ENCODE measurements at places on chromosomes 5 and 9. TPM values are rescaled to one million over a fixed set of nuclear protein-coding genes. Genes with fewer than 3 reads are reported as not detected.

PCDHA1 gene
- polyA plus RNA-seq, result not detected

PCDHGA7 gene
- not detected for polyA plus RNA-seq

TEK gene
- not detected for polyA plus RNA-seq

HCN1 gene
- polyA plus RNA-seq, result not detected

DNA sequence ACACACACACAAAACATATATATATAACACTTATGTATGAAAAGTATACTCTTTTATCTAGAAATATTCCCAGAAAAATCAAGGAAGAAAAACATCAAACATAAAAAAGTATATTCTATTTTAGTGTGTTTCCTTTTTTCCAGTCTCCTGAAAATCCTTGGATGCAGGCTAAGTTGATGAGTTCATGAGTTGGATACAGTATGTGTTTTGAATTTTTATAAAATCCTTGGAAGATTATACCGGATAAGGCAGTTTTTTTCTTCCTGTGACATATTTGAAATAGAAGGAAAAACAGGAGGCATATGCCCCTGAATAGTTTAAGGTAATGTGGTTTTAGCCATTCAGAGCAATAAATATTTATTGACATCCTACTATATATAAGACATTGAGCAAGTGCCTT is 203.6 kb downstream of the SNX18 start:
- DNase-seq, result no peak
- no peaks in the 10 kb centered on the region for H3K4me1 ChIP-seq
- peaks cover 7% of the 10 kb centered on the region for H3K36me3 ChIP-seq
- no peak overlapping the region for H3K27ac ChIP-seq
- H3K27me3 ChIP-seq, result peaks cover 1% of the 10 kb centered on the region
- H3K4me3 ChIP-seq, result no peak overlapping the region

- no peak overlapping the region for H3K4me3 ChIP-seq
- peaks cover 22% of the 10 kb centered on the region for H3K4me1 ChIP-seq
- DNase-seq, result no peak
- H3K27ac ChIP-seq, result no peak overlapping the region
- peaks cover 5% of the 10 kb centered on the region for H3K36me3 ChIP-seq
These were observed 101.7 kb downstream of the ARRDC3 start for GRCh38 chr5:91281401-91281800.

GRCh38 chr5:29697785-29698414 is 1495.6 kb upstream of the CDH6 start:
- H3K27ac ChIP-seq, result no peak overlapping the region
- DNase-seq, result no peak
- H3K36me3 ChIP-seq, result no peaks in the 10 kb centered on the region
- no peak overlapping the region for H3K4me3 ChIP-seq
- H3K4me1 ChIP-seq, result no peaks in the 10 kb centered on the region

DNA sequence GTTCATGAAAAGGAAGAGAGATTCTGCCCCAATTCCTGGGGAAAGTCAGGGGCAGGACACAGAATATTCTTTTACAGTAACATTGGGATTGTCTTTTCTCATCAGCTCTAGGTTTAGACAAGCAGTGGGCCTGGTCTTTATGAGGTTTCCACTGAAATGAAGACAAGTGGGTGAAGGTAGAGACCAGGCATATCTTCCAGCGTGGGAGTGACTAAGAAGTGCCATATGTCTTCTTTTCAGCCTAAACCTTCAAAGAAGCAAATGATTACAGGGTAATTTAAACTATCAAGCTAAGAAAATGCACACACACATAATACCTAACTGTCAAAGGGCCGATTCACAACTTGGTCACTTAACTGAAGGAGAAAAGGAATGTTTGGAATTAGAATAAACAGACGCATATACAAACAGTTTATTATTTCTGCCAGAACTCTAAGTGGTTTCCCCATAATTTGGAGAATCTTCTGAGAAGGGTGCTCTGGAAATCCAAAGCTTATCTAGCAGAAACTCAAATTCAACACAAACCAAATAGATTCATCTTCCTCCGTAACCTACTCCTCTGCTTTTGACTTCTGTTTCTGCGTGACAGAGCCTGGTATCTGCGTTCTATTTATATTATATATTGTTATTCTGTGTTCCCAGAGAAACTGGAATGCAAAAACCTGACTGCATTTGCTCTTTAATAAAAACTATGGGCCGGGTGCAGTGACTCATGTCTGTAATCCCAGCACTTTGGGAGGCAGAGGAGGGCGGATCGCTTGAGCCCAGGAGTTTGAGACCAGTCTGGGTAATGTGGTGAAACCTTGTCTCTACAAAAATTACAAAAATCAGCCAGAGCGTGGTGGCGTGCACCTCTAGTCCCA is 22.0 kb upstream of the TEK start:
- no peaks in the 10 kb centered on the region for H3K4me1 ChIP-seq
- DNase-seq, result no peak
- H3K36me3 ChIP-seq, result no peaks in the 10 kb centered on the region
- H3K27ac ChIP-seq, result no peak overlapping the region
- H3K27me3 ChIP-seq, result no peaks in the 10 kb centered on the region

- H3K27ac ChIP-seq, result no peak overlapping the region
- DNase-seq, result no peak
- H3K4me1 ChIP-seq, result no peaks in the 10 kb centered on the region
These were observed 51.7 kb upstream of the SEMA6A start for GRCh38 chr5:116626272-116626723.

DNA sequence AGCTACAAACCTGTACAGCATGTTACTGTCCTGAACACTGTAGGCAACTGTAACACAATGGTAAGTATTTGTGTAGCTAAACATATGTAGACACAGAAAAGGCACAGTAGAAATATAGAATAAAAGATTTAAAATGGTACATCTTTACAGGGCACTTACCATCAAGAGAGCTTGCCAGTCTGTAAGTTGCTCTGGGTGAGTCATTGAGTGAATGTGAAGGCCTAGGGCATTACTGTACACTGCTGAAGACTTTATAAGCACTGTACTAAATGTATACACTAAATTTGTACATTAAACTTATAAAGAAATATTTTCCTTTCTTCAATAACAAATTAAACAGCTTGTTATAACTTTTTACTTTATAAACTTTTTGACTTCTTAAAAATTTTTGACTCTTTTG is 20.5 kb downstream of the ADRB2 start:
- H3K27ac ChIP-seq, result peak overlapping the region; percentile 97
- peaks cover 4% of the 10 kb centered on the region for H3K27me3 ChIP-seq
- H3K36me3 ChIP-seq, result peaks cover 29% of the 10 kb centered on the region
- peaks cover 96% of the 10 kb centered on the region for H3K4me1 ChIP-seq

DNA sequence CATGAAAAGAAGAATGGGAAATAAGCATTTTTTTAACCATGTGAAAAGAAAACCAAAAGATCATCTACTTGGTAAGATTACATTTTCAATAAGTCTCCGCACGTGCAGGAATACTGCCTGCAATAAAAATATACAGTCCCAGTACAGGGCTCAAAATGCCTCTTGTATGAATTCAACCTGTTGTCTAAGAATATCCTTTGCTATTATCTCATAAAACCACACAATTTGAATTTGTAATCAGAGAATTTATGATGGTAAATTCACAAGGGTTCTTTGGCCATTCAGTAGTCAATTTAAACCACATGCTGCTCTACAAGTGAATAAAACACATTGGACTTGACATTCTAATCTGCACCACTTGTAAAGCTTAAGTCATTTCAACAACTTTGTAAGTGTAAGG is 46.6 kb downstream of the ST8SIA4 start:
- H3K4me3 ChIP-seq, result no peak overlapping the region
- DNase-seq, result no peak
- H3K4me1 ChIP-seq, result peaks cover 51% of the 10 kb centered on the region
- H3K27me3 ChIP-seq, result no peaks in the 10 kb centered on the region

GRCh38 chr5:112643339-112643971 is 94.2 kb upstream of the APC start:
- H3K4me1 ChIP-seq, result no peaks in the 10 kb centered on the region
- H3K36me3 ChIP-seq, result no peaks in the 10 kb centered on the region
- no peak overlapping the region for H3K27ac ChIP-seq
- DNase-seq, result no peak
- H3K27me3 ChIP-seq, result no peaks in the 10 kb centered on the region
- H3K4me3 ChIP-seq, result no peak overlapping the region

DNA sequence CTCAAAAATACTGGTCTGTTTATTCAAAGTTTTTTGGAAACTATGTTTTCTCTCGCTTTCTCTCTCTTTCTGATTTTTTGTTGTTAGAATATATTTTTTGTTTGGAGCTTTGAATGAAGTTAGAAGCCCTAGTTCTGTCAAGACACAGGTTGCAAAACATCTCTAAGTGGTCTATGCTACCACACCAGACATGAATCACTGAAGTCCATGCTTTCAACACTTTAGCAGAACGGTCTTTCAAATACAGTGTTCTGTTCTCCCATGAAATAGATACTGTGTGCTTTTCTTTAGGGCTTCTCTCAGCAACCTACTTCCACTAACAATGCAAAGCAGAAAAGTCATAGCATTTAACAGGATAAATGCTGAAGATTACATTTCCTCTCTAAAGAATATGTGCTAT is 392.5 kb downstream of the TMEM167A start:
- no peak overlapping the region for H3K27ac ChIP-seq
- H3K36me3 ChIP-seq, result no peaks in the 10 kb centered on the region
- no peaks in the 10 kb centered on the region for H3K27me3 ChIP-seq
- no peak overlapping the region for H3K4me3 ChIP-seq

DNA sequence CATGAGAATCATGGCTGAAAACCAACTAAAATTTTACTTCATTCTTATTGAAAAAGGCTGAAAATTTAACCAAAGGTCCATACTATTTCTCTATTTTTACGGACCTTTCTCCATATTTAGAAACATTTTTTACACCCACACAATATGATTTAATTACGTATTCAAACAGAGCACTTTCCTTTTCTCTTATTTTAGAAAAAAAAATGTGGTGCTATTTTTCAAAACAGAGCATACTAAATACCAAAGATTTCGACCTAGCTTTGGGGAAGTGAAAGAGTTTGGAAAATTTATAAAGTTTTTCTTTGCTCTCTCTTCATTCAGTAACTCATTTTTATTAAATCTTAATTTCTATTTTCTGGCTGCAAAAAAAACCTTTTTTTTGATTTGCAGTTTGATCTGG is 38.1 kb downstream of the RNF145 start:
- no peak overlapping the region for H3K27ac ChIP-seq
- no peak overlapping the region for H3K4me3 ChIP-seq
- H3K36me3 ChIP-seq, result peaks cover 19% of the 10 kb centered on the region
- H3K4me1 ChIP-seq, result peaks cover 26% of the 10 kb centered on the region
- DNase-seq, result no peak
- H3K27me3 ChIP-seq, result no peaks in the 10 kb centered on the region

DNA sequence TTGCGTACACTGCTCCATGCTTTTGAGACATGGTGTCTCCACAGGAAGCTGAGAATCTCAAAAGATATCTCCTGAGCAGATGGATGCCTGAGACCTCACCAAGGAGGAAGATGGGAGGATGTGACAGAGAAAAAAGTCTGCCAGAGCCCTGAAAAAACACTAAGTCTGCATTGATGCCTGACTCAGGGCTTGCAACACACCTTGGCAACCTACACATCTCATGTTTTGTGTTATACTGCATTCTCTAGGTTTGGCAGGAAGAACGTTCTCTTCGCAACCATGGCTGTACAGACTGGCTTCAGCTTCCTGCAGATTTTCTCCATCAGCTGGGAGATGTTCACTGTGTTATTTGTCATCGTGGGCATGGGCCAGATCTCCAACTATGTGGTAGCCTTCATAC is 19.2 kb downstream of the SLC22A4 start:
- H3K4me3 ChIP-seq, result no peak overlapping the region
- no peak for DNase-seq
- H3K36me3 ChIP-seq, result no peaks in the 10 kb centered on the region
- H3K4me1 ChIP-seq, result no peaks in the 10 kb centered on the region
- no peak overlapping the region for H3K27ac ChIP-seq
- H3K27me3 ChIP-seq, result peaks cover 2% of the 10 kb centered on the region

DNA sequence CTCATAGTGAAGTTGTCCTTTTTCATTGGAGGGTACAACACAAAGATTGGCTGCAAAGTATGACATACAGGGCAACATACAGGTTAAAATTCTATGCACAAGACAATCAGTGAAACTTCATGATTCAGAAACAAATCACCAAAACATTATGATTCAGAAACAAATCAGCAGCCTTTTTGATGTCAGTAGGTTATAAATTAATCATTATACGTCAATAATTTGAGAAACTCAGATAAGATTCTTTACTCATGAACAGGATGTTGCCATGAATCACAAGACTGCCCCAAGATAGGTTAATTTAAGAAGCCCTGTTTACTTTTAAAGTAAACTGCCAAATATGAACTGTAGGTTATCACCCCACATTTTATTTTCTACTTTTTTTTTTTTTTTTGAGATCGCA is 62.2 kb upstream of the IL33 start:
- H3K27ac ChIP-seq, result no peak overlapping the region
- H3K36me3 ChIP-seq, result no peaks in the 10 kb centered on the region
- peaks cover 2% of the 10 kb centered on the region for H3K27me3 ChIP-seq
- H3K4me3 ChIP-seq, result no peak overlapping the region
- no peaks in the 10 kb centered on the region for H3K4me1 ChIP-seq

DNA sequence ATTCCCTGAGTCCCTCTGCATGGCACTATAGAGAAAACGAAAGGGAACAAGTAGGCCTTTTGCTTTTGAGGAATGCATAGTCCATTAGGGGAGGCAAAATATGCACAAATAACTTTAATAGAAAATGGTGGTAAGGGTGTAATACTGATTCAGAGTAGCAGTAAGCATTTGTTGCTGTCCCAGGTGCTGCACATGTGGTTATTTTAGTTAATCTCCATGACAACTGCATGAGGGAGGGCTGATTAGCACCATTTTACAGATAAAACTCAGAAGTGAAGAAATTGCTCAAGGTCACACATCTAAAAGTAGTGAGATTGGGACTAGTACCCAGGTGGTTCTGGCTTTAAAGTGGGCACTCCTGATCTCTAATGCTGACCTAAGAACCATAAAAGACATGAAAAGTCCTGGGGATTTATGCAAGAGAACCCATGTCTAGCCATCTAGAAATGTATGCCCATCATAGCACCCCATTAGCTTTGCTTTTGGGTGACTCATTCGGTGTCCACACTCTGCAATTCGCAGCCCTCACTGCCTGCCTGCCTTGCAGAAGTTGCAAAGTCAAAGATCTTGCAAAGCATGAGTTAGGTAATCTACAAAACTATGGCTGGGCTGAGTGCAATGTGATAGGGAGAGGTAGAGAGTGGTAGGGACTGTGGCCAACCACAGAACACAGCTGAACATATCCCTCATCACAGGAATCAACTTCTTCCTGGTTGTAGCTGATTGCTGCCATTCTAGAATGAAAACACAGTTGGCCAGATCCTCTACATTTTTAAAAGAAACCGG is 195.2 kb downstream of the PTTG1 start:
- no peaks in the 10 kb centered on the region for H3K36me3 ChIP-seq
- H3K27ac ChIP-seq, result no peak overlapping the region
- no peak for DNase-seq
- H3K27me3 ChIP-seq, result peaks cover 2% of the 10 kb centered on the region
- H3K4me1 ChIP-seq, result no peaks in the 10 kb centered on the region

GRCh38 chr5:39224196-39224761 is 4.9 kb upstream of the FYB1 start:
- no peak for DNase-seq
- peaks cover 13% of the 10 kb centered on the region for H3K36me3 ChIP-seq
- peaks cover 79% of the 10 kb centered on the region for H3K4me1 ChIP-seq

DNA sequence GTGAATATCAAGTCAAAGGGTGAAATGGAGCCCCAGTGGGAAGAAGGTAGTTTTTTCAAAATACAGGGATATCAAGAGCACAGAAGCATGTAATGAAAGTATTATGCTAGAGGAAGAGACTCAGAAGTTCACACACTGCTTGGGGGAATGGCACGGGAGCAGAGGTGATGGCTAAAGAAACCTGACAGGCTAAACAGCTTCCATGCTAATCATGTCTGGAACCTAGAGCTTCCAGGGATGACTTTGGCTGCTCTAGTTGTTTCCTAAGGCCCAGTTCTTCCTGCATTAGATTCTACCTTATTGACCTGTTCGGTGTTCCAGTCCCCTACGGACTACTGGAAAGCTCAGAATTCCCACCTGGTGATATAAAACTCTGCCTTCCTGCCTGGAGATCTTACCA is 34.3 kb downstream of the TRIM32 start:
- no peaks in the 10 kb centered on the region for H3K36me3 ChIP-seq
- H3K27me3 ChIP-seq, result peaks cover 2% of the 10 kb centered on the region
- H3K4me3 ChIP-seq, result no peak overlapping the region
- H3K27ac ChIP-seq, result no peak overlapping the region
